RWPE1 (cell line): ENCODE measurements at places on chromosomes 12 and 14.

GRCh38 chr12:69467366-69467765 lies 2.8 kb upstream of the FRS2 start:
- DNase-seq: no peak

DNA sequence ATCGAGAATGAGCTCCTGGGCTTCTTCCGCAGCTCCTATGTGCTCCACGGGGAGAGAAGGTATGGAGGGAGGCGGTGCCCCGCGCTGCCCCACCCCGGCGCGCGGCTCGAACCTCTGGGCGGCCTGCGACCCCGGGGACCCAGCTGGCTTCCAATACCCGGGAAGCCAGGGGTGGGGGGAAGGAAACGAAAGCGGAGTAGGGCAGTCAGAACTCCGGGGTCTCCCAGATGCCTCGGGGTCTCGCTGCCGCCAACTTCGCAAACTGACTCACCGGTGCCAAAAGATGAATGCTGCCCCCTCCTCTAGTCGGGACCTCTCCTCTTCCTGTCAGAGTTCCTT lies 1.3 kb downstream of the TRHDE start:
- no peak for DNase-seq

- DNase-seq: no peak
Observed at GRCh38 chr14:52219488-52220084, 47.9 kb upstream of the PTGDR start.

- no peak for DNase-seq
Observed at GRCh38 chr14:58972233-58973017, 216.0 kb upstream of the DAAM1 start.

DNA sequence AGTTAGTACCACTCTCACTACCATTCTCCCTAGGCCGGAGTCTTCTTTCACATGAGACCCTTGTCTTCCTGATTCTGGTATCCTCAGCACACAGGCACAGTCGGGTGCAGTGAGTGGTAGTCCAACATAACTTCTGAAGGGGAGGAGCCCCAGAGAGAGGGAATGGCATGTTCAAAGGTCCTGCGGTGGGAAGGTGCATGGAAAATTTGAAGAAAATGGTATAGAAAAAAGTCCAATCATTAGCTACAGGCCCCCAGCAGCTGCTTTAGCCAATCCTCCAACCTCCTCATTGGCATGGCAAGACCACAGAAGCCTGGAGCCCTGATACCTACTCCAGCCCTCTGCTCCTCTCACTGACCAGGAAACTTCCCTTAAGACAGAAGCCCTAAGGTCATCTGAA lies 96.6 kb downstream of the ZFP36L1 start:
- no peak for DNase-seq

DNA sequence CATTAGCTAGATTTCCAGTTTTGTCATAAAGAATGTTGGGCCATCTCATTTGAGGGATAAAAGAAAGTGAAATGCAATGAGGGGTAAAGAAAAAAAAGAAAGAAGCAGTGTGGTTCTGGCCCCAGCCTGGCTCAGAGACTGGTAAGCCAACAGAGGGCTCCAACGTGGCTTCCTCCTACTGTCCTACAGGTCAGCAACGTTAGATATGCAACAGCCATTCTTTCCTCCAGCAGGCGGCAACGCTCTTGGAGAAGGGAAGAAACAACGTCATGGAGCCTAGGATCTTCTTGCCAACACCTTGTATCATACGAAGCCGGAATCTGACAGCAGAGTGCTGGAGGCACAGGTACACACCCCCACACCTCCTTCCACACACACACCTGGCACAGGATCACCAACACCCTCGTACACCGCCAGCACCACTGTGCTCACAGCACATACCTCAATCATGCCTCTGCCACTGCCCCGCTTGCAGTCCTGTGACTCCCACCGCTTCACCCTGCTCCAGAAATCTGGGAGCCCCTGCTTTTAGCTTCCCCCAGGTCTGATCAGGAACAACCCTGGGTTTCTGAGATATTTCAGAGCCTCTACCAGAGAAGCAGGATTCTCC lies 102.8 kb downstream of the RPAP3 start:
- no peak for DNase-seq

DNA sequence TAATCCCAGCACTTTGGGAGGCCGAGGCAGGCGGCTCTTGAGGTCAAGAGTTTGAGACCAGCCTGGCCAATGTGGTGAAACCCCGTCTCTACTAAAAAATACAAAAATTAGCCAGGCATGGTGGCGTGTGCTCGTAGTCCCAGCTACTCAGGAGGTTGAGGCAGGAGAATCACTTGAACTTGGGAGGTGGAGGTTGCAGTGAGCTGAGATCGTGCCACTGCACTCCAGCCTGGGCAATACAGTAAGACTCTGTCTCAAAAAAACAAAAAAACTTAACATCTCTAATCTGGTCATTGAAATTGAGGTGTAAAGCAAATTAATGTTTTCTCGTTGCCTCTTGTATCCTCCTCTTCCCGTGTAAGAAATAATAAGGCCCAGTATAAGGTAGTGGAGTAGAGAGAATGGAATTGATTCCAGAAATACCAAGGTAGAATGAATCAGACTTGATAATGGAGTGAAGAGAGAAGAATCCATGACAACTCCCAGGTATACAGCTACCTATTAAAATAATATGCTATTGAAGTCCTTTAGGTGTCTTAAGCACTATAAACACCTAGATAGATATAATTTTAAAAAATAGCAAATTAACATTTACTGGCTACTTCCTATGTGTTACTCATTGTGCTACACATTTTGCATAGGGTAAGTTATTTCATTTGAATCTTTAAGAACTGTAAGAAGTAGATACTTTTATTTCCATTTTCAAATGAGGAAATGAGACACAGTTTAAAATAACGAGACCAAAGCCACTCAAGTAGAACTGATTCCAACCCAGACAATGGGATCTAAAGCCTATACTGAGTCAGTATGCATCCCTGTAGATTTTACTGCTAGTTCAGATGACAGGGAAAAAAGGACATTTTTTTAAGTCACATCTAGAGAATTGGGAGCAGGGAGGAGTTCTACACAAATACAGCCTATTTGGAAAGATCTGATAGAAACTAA lies 23.2 kb downstream of the RAP1B start:
- DNase-seq: no peak

- DNase-seq: no peak
Observed at GRCh38 chr14:94045563-94046345, 19.6 kb downstream of the OTUB2 start.

- DNase-seq: no peak
Observed at GRCh38 chr12:64665514-64665913, 55.2 kb downstream of the RASSF3 start.

- no peak for DNase-seq
Observed at GRCh38 chr12:95731519-95731958, 59.0 kb downstream of the NTN4 start.

DNA sequence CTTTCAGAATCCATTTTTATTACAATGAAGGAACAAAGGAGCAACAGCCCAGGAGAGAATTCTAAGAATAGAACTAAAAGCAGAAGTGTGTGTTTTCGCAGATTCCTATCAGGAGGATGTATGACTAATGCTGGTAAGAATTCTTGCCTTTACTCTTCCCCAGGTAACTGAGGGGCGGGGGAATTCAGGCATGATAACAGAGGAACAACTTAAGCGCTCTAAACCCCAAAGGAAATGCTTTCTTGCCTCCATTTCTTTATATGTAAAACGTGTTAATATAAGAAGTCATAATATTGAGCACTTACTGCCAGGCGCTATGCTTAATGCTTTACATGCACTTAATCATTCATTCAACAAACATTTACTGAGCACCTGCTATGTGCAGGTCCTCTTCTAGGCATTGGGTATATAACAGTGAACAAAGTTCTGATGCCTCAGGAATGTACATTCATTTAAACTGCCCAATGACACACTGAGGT lies 4.5 kb downstream of the HCAR1 start:
- DNase-seq: peak; percentile 79
